ENCODE measurements at places on chromosomes 4 and X. TPM values are rescaled to one million over a fixed set of nuclear protein-coding genes. Genes with fewer than 3 reads are reported as not detected.

- no peak for DNase-seq
Measured at GRCh38 chr4:620201-620600, 5.2 kb upstream of the PDE6B start.

DNA sequence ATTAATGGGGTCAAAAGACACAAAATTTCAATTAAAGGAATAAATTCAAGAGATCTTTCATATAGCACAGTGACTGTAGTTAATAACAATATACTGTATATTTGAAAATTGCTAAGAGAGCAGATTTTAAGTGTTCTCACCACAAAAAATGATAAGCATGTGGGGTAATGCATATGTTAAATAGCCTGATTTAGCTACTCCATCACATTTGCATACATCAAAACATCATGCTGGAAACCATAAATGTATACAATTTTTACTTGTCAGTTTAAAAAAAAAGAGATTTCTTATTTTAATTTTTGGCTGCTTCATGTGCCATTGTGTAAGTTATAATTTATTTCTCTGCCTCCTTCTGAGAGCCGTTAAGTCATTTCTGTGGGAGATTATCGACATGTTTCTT lies 65.9 kb downstream of the FAM184B start:
- no peak for DNase-seq

GRCh38 chr4:96776920-96777527 lies 937.1 kb downstream of the PDHA2 start:
- DNase-seq = no peak

Gene SH3TC1
- total RNA-seq = 23.6 TPM

Gene FRMPD3
- not detected for total RNA-seq

- DNase-seq = no peak
Measured at GRCh38 chrX:18640686-18641085, 31.2 kb downstream of the RS1 start.

- no peak for DNase-seq
Measured at GRCh38 chrX:2264179-2265030, 236.4 kb downstream of the DHRSX start.

DNA sequence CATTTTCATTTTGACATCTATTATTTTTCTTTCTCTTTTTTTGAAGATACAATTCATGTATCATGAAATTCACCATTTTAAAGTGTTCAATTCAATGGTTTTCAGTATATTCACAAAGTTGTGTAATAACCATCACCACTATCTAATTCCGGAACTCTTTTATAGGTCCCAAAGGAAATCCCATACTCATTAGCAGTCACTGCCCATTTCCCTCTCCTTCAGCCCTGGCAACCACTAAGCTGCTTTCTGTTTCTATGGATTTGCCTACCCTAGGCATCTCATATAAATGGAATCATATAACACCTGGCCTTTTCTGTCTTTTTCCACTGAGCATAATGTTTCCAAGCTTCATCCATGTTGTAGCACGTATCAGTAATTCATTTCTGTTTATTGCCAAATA lies 3.2 kb upstream of the FGF2 start:
- DNase-seq = no peak

Gene SPANXA2
- total RNA-seq = not detected

Gene TCEAL1
- total RNA-seq = 6.9 TPM

All from activated naive CD4-positive, alpha-beta T cell treated with anti-CD3 and anti-CD28 coated beads for 36 hours (primary cell).